ENCODE measurements at places on chromosomes 12 and 14.

GRCh38 chr14:30214461-30215090 is 286.9 kb upstream of the PRKD1 start:
- DNase-seq, result no peak
- no peak overlapping the region for H3K27ac ChIP-seq

DNA sequence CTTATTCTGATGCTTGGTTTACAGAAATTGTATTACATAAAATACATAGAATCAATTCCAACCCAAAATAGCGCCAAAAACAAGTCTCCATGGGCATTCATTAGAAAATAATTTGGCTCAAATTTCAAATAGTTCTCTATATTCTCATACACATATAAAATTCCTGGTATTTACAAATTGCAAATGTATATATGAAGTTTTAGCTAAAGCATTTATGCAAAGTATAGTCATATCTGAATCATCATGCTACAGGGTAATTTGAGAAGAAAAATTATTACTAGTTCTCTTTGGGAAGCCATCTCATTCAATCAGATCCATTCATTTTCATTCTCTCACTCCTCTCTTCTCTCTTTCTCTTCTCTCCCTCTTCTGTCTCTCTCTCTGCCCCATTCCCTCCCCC is 257.8 kb downstream of the DPF3 start:
- H3K27ac ChIP-seq, result no peak overlapping the region
- H3K4me3 ChIP-seq, result no peak overlapping the region
- no peak for DNase-seq

DNA sequence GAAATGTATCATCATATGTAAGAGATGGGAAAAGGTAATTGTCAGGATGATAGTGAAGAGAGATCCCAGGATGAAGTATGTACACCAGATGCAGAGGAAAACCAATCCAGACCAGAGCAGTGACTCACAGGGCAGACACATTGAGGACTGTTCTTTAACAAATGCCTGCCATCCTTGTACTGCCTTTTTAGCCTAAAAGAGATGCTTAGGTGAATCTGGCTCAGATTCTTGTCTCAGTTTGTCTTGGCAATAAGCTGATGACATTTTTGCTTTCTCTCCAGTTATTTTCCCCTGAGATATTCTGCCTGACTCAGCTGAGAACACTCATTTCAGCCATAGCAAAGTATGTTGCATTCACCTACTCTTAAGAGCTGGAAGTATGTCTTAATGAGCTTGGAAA is 405.3 kb upstream of the USP15 start:
- H3K36me3 ChIP-seq, result no peaks in the 10 kb centered on the region
- H3K27me3 ChIP-seq, result no peaks in the 10 kb centered on the region
- H3K4me1 ChIP-seq, result no peaks in the 10 kb centered on the region
- no peak for DNase-seq
- H3K27ac ChIP-seq, result no peak overlapping the region

- no peak for DNase-seq
- H3K4me1 ChIP-seq, result peaks cover 9% of the 10 kb centered on the region
- H3K27ac ChIP-seq, result no peak overlapping the region
- no peak overlapping the region for H3K4me3 ChIP-seq
Observed at GRCh38 chr12:69008520-69008919, 75.5 kb upstream of the CPM start.

GRCh38 chr12:68157380-68157779 is 2.2 kb downstream of the IFNG start:
- peak overlapping the region; percentile 82 for H3K4me3 ChIP-seq
- peak; percentile 53 for DNase-seq
- peaks cover 26% of the 10 kb centered on the region for H3K36me3 ChIP-seq
- H3K4me1 ChIP-seq, result peaks cover 55% of the 10 kb centered on the region

DNA sequence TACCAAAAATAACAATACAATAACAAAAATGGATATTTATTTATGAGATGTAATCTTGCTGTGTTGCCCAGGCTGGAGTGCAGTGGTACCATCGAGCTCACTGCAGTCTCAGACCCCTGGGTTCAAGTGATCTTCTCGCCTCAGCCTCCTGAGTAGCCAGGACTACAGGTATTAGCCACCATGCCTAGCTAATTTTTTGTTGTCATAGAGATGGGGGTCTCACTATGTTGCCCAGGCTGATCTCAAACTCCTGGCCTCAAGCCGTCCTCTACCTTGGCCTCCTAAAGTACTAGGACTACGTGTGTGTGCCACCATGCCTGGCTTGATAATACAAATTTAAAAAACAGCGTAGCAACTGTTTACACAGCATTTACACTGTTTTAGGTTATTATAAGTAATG is 23.1 kb downstream of the ARHGAP5 start:
- peaks cover 5% of the 10 kb centered on the region for H3K36me3 ChIP-seq
- no peak overlapping the region for H3K27ac ChIP-seq
- no peak overlapping the region for H3K4me3 ChIP-seq
- DNase-seq, result no peak
- H3K27me3 ChIP-seq, result no peaks in the 10 kb centered on the region
- H3K4me1 ChIP-seq, result peaks cover 25% of the 10 kb centered on the region

DNA sequence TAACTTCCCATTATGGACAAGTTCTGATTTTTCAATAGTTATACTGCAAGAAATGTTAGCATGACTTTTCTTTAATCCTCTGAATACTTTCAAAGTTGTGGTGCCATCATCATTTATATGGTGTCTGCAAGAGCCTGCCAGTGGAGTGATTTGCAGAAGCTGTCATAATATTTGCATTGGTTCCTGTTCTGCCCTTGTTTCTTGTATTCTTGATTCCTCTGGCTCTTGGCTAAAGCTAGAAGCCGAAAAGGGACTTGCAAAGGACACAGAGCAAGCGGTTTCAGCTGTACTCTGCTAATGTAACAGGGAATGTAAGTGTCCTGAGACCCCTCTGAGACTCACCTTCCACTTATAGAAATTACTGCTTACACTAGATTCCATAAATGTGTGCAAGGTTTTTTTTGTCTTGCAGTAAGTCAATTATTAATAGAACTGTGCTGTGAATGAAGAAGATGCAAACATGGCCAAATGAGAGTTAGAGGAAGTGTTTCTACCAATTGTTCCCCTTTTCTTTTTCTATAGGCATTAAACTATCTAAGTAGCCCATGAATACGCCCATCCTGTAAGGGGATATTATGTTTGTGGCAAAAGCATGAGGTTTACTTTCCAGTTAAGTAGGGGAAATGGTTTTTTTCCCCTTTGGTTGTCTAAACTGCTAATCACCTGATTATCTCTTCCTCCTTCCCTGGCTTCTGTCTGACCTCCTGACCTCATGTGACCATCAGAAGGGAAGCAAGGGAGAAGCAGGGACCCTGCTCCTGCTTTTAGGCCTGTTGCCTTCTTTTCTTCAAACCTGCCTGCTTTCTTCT is 5.3 kb downstream of the DYRK4 start:
- H3K36me3 ChIP-seq, result no peaks in the 10 kb centered on the region
- no peak for DNase-seq
- H3K27me3 ChIP-seq, result peaks cover 14% of the 10 kb centered on the region
- no peak overlapping the region for H3K27ac ChIP-seq
